ENCODE measurements at places on chromosomes 1 and 21. TPM values are rescaled to one million over a fixed set of nuclear protein-coding genes. Genes with fewer than 3 reads are reported as not detected.

The PCP4L1 gene
- total RNA-seq: not detected

The NPPA gene
- not detected for total RNA-seq

The NTRK1 gene
- total RNA-seq: 0.31 TPM

The TMEM125 gene
- total RNA-seq: 0.10 TPM

The KRTAP19-3 gene
- total RNA-seq: not detected

The AGT gene
- total RNA-seq: not detected

The CD101 gene
- 11.4 TPM for total RNA-seq

The CDC42BPA gene
- 2.3 TPM for total RNA-seq

The ASAP3 gene
- 0.42 TPM for total RNA-seq

The CD247 gene
- 162 TPM for total RNA-seq

The MYBPH gene
- total RNA-seq: not detected

The HPCA gene
- total RNA-seq: not detected

The FAM72D gene
- total RNA-seq: not detected

The ASCL5 gene
- not detected for total RNA-seq

The FAM72B gene
- 0.42 TPM for total RNA-seq

Measured in mononuclear cell (primary cell).